Neural progenitor cell (in vitro differentiated cells): ENCODE measurements at places on chromosomes 11 and 22.

GRCh38 chr11:123690485-123690884 lies 36.1 kb upstream of the SCN3B start:
- no peak for DNase-seq

DNA sequence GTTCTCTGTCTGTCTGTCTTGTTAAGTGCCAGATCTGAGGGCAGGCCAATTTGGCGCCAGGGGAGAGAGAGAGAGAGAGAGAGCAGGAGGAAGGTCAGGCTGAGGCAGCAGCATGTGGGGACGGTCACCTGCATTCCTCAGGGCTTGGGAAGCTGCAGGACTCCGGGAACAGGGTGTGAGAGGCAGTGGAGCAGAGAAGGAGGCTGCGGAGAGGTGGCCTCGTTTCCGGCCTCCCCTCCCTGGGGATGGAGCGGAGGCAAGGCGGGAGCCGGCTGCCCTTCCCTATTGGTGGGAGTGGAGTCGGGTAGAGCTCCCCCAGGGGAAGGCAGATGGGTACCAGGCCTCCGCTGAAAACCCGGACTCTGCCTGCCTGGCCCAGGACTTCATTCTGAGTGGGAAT lies 9.7 kb downstream of the CLMP start:
- DNase-seq: peak; percentile 37

- DNase-seq: no peak
Measured at GRCh38 chr11:104067534-104067933, 31.1 kb downstream of the DDI1 start.

- DNase-seq: no peak
Measured at GRCh38 chr11:14638561-14638960, 5.0 kb upstream of the PDE3B start.

GRCh38 chr11:61158691-61159381 lies 2.4 kb downstream of the VPS37C start:
- DNase-seq: no peak

GRCh38 chr22:45682064-45682463 lies 10.4 kb downstream of the ATXN10 start:
- DNase-seq: no peak

DNA sequence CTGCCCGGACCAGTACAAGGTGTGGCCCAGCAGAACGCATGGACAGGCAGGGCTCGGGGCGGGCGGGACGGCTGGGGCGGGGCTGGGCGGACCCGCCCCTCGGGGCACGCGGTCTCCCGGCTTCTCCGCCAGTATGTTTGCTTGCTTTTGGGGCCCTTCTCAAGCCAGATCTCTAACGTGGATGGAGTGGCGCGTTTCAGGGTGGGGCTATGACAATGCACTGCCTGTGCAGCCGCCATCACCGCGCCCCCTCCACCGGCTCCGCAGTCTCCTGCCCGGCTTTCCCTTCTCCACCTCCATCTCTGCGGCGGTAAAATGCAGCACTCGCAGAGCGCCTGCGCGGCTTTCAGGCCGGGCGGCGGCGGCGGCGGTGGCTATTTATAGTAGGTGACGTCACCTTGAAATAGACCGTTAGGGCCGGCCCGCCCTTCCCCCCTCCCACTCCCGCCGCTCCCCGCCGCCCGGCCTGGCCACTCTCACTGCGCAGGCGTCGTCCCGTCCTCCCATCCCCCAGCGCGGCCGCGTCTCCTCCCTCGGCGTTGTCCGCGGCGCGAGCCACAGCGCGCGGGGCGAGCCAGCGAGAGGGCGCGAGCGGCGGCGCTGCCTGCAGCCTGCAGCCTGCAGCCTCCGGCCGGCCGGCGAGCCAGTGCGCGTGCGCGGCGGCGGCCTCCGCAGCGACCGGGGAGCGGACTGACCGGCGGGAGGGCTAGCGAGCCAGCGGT lies at the start of gene YWHAH:
Gene YWHAH, plus strand, starts transcription at position 558 of the 722 bp plus-strand sequence. CDS start 199 bp downstream, outside the sequence.
- peak; percentile 99 for DNase-seq

- DNase-seq: no peak
Measured at GRCh38 chr11:62548545-62549335, 2.1 kb upstream of the AHNAK start.

DNA sequence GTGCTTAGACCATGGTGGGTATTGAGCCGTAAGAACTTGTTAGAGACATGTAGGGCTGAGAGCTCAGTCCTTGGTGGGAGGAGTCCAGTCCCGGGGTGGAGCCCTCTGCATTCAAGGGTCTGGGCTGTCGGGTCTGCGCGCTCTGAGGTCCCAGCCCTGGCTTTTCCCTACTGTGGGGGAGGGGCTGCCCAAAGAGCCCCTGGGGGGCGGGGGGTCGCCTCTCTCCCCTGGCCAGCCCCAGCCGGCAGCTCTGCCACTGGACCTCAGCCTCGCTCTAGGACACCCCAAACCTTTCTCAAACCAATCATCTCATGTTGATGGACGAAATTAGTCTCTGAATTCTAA lies 1006.4 kb downstream of the BRD1 start:
- DNase-seq: no peak

GRCh38 chr11:117929142-117929915 lies at the start of gene TMPRSS13:
TMPRSS13 (minus strand) TSS chr11:117929402; CDS start chr11:117929307, 95 bp downstream.
- no peak for DNase-seq

- DNase-seq: peak; percentile 92
Measured at GRCh38 chr11:73652046-73652730, 5.8 kb downstream of the PLEKHB1 start.

DNA sequence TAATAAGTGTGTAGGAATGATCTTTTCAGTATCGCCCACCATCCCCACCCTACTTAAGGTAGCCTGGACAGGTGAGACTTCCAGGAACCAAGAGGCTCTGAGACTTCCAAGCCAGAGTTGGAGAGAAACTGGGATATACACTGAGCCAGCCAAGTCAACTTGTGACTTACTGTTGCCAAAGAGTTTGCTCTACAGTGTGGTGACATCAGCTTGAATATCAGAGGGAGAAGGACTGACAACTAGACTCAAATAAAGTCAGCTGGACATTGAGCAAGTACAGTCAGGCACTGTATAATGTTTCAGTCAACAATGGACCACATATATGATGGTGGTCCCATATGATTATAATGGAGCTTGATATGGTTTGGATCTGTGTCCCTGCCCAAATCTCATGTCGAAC lies 1.2 kb upstream of the MMP10 start:
- no peak for DNase-seq

DNA sequence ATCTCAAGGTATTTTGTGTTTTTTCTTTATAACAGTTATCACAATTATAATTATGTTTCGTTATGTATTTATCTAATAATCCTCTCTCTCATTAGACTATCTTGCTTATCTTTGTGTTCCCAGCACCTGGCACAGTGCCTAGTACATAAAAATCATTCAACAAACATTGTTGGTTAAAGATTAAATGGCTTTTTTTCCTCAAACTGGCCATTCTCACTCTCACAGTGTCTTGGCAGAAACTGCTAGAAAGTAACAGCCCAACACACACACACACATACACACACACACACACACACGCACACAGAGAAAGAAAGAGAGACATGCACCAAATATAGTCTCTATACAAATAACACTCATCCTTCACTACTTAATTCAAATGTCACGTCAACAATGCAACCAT lies 36.8 kb downstream of the OR10A6 start:
- no peak for DNase-seq

DNA sequence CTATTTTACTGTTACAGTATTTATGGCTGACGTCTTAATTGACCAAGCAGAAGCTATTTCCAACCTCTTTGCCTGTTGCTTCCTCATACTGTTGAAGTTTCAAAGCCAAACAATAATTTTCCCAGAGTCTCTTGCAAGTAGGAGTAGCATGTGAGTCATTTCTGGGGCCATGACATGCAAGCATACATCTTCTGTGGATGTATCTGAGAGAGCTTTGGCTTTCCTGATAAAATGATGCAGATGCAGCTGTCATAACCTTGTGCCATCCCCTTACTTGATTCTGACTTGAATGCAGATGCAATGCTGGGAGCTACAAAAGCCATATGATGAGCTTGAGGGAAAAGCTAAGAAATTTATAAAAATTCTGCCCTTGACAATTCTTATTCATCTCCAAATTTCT lies 243.1 kb upstream of the TENM4 start:
- no peak for DNase-seq

DNA sequence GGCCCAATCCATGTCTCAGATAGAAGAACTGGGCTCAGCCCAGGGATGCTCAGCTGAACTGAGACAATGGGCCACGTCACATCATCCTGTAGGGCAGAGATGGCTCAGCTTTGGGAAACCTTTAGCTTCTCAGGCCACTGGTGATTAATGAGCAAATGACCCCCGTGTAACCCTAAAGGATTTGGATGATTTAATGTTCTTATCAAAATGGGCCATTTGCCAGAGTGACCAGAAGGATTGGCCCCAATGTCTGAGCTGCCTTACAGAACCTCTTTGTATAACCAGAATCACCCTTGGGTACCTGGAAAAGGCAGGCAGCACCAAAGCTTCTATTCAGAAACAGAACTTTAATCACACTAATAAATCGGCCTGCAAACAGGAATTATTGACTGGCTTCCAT lies 73.7 kb downstream of the ABTB2 start:
- DNase-seq: no peak

GRCh38 chr22:41952713-41953112 lies 763 bp downstream of the SMIM45 start:
- no peak for DNase-seq

DNA sequence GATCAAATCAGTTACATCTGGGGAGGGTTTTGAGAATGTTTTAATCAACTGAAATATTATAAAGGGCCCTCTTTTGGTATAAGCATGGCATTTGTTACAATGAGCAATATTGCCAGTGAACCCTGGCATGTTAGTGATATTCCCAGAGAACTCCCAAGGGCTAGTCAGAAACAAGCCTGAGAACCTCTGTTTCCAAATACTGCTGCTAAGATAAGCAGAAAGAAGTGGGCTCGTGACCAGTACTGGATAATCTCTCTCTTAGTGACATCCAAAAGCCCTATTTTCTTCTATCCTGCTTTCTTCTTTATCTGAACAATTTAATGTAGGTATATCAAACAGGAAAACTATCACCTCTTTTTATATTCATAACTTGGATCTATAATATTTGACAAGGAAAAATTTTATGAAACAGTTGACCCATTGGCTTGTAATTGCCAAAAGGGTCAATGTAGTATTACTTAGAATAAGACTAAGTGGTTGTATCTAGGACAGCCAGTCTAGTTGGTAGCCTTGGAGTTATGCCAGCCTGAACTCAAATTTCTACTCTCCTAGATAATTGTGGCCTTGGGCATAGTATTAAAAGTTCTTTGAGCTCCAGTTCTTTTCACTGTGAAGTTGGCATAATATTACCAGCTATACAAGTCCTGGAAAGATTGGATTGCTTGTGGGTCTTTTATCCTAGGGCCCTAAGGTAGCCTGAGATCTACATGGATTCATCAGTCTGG lies 15.7 kb downstream of the CAT start:
- no peak for DNase-seq

GRCh38 chr11:10722307-10722706 lies 28.7 kb upstream of the CTR9 start:
- no peak for DNase-seq

DNA sequence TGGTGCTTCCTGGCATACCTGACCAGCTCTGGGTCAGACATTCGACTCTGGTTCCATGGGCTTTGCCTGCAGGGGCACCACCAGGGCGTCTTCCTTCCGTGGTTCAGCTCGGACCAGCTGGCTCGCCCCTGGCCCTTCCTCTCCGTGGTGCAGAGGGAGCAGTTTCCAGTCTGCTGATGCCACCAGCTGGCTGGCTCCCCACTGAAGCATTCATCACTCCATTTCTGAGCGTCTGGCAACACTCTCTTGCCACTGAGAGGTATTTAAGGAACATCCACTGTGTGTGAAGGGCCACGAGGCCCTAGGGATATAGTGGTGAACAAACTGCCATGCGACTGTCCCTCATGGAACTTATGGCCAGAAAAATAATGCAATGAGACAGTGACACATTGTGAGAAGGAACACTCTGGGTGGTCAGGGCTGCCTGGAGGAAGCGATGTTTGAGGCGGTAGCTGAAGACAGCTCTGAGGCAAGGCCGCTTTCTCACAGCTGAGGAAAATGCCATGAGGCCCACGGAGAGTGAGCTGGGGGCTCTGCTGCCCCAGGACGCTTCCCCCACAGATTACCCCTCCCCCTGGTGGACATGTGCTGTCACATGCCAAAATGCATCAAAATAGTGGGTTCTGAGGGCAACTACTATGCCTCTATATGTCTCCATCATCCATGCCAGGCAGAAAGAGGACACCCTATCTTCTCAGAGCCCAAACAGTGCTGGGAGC lies 44.9 kb upstream of the ARFGAP3 start:
- no peak for DNase-seq

DNA sequence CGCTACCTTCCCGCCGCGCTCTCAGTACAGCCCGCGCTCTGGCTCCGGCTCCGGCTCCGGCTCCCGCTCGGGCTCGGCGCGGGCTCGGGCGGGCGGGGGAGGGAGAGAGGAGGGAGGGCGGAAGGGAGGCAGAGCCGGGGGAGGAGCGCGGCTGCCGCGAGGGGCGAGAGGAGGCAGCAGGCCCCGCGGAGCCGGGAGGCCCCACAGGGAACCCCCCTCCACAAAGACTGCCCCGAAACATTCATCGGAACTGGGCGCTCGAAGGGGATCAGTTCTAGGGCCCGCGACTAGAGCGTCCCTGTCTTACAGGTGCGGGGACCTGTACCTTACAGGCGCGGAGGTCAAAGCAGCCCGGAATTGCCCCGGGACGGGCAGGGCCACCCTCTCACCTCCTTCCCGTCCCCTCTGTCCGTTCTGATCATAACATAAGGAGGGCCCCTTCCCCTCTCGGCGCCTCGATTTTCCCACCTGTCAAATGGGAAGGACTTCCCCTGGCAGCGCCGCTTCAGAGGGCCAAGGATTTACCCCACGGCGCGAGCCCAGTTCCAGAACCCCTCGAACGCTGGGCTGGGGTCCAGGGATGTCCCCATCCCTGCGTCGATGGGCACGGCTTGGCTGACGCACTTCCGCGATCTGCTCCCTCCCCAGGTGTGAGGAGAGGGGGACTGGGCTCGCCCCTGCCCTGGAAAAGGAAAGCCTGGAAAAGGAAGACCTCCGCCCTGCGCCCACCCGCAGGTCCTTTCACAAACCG lies at the start of gene SHISA8:
Gene SHISA8, minus strand, starts transcription at position 40 of the 751 bp plus-strand sequence. CDS start 407 bp downstream, outside the sequence.
- peak; percentile 79 for DNase-seq

GRCh38 chr11:1744891-1745700 lies 5.3 kb downstream of the IFITM10 start:
- no peak for DNase-seq

- DNase-seq: no peak
Measured at GRCh38 chr11:69854713-69855112, 35.5 kb upstream of the FGF3 start.

DNA sequence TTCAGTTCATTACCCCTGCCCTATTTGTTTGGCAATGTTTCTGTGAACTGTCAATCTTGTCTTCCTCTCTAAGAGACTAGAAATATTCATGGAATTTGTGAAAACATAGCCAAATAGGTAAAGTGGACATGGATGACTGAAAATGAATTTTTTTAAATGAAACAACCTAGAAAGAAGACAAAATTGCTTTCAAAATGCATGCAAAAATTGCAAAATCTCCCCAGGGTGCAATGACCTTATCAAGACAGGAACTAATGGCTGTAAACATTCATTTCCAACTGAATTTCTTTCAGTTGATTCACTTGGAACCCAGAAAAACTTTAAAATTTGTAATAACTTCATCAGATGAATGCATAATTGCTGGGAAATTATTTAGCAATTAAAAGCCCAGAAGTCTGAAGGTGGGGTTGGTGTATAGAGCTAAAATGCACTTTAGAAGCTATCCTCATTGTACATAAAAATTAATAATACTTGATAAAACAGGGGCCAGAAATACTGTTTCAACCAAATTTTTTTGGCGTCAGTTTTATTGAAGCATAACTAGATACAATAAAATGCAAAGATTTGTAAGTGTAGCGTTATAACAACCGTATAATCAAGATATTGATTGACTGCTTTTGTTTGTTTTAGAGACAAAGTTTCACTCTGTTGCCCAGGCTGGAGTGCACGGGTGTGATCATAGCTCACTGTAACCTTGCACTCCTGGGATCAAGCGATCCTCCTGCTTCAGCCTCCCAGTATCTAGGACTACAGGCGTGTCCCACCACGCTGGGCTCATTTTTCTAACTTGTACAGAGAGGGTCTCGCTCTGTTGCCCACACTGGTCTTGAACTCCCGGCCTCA lies 27.6 kb upstream of the SLC35C1 start:
- DNase-seq: no peak
